ENCODE measurements at places on chromosomes 3 and 15.

- DNase-seq = no peak
These were observed 101.6 kb upstream of the RAD18 start for GRCh38 chr3:9064850-9065249.

DNA sequence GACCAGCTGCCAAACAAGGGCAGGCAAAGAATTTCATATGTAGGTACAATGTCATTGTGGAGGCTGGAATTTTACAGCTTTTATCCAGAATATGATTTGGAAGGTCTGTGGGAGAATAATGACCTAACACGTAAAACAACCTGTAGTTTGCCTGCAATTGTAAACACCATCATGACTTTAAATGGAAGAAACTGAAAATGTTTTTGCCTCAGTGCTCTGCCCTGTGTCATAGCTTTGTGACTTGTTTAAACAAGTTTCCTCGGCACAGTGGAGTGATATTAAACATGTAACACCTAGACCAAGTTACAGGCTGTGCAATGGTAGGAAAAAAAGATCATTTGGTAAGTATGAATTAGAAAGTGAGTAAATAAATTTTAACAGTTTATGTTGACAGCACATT is 171.6 kb upstream of the MBNL1 start:
- DNase-seq = no peak

GRCh38 chr3:16249336-16249735 is 15.4 kb downstream of the DPH3 start:
- DNase-seq = no peak

- no peak for DNase-seq
These were observed 41.8 kb downstream of the ITGA11 start for GRCh38 chr15:68389936-68390817.

DNA sequence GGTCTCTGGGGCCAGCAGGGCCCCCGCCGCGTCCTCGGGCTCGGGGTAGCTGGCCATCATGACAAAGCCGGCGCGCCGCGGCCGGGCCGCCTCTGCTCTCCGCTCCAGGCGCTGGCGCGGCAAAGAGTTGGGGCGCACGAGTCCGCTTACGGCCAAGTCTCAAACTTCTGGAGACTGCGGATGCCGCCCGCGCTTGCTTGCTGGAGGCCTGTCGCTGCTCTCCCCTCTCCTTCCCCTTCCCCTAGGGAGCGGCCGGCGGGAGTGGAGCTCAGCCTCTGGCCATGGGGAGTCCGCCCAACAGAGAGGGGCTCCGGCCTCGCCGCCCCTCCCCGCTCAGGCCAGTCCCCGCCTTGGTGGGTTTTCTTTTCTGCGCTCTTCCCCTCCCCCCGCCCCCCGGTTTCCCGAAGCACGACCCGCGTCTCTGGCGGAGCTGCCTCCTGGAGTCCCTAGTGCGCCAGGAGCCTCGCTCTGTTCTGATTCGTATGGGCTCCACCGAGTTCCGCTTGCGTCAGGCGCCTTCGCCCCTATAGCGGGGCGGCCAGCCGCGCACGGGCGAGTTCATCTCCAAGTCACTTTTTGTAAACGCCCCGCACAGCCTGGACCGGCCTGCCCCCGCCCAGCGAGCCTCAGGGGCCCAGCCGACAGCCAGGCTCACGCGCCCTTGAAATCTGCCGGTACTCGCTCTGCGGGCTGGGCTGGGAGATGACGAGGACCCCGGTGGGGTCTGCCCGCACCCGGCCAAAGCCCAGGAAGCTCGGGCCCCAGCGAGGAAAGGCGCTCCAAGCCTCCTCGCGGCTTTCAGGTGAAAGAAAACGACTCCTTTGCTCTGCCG is at the start of the genes FOXL2 and FOXL2NB:
Gene FOXL2 (minus strand): TSS at position 475 of the 832 bp plus-strand sequence. CDS start 415 bp downstream, at position 60.
Gene FOXL2NB (plus strand): TSS at position 555 of the 832 bp plus-strand sequence. CDS start 148 bp downstream, at position 703.
- no peak for DNase-seq

- DNase-seq = no peak
These were observed 31.0 kb downstream of the P3H2 start for GRCh38 chr3:190089711-190090110.

DNA sequence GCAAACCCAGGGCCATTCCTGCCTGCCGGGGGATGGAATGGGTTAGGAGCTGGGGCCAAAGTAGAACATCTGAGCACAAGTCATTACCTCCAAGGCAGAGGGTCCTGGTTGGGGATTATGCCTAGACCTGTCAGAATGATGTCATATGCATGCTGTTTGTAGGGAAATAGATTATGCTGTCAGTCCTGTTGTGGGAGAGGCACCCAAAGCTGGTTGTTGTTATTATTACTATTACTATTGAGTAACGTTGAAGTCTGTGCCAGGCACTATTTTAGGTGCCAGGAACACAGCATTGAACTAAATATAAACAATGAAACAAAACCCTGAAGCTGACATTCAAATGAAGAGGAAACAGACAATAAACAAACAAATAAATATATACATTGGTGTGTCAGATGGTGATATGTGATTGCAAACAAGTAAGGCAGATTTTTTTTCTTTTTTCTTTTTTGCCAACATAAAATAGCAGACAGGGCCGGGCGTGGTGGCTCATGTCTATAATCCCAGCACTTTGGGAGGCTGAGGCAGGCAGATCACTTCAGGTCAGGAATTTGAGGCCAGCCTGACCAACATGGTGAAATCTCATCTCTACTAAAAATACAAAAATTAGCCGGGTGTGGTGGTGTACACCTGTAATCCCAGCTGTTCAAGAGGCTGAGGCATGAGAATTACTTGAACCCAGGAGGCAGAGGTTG is 2.0 kb downstream of the P4HTM start:
- DNase-seq = no peak

DNA sequence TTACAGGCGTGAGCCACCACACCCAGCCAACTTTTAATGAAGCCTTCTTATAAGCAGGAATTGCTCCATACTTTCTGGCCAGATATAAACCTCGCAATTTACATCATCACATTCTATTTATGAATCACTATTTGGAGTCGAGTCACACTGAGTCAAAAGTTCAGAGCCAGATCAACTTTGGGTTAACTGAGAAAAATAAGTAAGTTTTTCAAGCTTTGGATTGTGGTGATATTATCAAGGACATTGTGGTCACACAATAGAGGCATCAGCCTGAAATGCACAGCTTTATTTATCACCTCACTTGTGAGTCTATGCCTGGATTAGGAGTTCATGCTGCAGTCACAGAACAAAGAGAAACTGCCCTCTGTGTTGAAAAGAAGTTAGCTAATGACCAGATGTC is 1163.5 kb downstream of the ROBO1 start:
- no peak for DNase-seq

DNA sequence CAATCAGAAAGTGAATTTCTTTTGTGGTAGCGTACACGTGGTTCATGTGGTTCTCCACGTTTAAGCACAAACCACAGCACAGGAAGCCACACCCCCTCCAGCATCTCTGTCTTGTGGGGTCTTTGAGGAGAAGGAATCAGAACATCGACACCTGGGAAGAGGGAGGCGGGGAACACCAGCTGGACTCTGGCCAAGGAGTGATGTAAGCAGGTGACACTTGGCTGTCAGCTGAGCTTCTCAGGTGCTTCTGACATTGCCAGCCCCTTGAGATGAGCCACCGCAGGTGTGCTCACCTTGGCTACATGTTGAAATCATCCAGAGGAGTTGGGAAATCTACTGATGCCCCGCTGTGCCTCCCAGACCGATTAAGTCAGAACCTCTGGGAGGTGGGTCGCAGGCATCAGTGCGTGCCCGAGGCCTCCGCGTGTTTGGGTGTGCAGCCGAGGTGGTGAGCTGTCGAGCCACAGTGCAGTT is 85.0 kb downstream of the FAM81A start:
- no peak for DNase-seq

DNA sequence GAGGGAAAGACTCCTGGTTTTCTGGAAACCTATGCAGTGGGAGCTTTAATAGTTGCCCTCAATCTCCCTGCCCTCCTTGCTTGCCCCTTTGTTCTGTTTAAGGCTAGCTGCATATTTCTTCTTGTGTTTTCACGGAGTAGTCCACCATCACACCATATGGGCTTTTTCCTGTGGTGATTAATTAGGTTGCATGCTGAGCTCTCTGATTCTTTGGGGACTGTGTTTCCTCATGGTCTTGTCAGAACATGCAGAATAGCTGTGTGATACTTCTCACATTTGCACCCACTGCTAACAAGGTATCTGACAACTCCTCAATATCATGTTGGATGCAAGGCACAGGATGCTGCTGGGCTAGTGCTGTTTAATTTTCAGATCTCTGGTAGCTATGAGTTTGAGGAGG is 139.6 kb downstream of the PTPRG start:
- no peak for DNase-seq

- no peak for DNase-seq
These were observed 135.6 kb upstream of the STAC start for GRCh38 chr3:36244728-36245127.

DNA sequence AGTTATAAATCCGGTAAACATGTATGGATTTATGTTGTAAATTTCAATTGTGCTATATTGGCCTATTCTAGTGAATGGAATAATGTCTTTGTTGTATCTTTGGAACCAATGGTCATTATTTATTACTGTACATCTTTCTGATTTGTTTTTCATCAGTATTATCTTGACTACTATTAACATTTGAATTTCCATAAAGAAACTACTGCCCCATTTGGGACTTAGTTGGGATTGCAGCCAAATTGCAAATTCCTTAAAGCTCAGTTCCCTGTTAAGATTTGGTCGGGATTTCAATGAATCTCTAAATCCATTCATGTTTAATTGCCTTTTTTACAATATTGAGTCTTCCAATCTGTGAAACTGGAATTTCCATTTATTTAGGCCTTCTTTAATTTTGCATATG is 822.4 kb upstream of the CADM2 start:
- DNase-seq = no peak

DNA sequence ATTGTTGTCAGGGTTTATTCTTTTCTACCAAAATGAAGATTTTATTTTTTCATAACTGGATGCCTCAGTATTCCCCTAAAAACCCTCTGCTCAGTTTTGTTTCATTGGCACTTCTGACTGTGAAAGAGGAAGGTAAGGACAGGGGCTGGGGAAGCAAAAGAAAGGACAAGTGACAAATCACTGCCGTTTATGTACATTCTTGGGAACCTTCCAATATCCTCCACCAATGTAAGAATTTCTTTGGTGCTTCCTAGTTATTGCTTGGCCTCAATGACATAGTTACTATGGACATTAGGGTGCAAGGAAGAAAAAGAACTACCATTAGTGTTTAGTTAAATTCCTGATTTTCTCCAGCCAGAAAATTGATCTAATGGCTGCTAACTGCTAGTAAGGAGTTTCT is 131.0 kb upstream of the C15orf61 start:
- DNase-seq = no peak

- no peak for DNase-seq
These were observed 62.2 kb downstream of the ABHD5 start for GRCh38 chr3:43752905-43753304.

DNA sequence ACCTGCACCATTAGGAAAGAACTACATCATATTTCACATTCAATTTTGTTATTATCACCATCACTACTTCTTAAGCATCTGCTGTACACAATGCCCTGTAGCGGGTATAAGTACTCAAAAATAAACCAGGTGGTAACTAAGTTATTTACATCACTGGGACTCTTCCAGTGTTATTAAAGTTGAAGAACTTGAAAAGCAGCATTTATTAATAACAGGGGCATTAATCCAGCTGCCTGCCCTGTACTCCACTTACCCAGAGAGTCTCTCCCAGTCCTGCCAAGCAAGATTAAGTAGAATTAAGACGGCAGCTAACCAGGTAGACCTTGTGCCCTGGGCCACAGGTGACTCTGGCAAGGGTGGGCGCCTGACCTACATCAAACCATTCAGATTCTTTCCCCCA is 65.2 kb downstream of the FHIT start:
- no peak for DNase-seq

DNA sequence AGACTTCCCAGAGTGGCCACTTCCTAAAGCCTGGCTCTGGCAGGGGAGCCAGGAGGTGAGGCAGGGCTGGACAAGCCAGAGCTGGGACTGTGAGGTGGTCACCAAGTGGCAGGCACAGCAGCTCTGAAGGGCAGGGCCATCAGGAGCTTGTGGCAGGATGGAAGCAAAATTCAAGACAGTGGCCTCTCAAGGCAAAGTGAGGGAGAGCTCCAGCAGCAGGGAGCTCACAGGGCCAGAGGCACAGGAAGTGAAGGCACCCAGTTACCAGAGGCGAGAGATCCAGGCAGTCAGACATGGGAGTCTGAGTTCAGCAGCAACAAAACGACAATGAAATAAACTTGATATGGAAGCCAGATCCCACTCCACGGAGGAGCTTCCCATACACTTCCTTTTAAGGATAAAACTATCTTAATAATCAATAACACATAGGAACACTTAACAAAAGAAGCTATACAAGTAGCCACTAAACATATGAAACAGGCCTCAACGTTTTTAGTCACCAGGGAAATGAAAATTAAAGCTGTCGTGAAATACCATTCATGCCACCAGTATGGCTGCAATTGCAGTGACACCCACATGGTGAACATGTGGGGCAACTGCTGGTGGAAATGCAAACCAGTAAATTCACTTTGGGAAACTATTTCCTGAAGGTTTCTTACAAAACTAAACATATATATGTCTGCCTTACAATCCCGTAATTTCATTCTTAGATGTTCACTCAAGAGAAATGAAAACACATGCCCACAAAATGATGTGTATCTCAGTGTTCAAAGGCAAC is 35.4 kb upstream of the TMEM158 start:
- no peak for DNase-seq

GRCh38 chr3:30664459-30664858 is 58.1 kb downstream of the TGFBR2 start:
- DNase-seq = no peak

GRCh38 chr3:123202451-123202850 is 708 bp downstream of the SEC22A start:
- no peak for DNase-seq

GRCh38 chr15:47184908-47185801 is 532.1 kb upstream of the SEMA6D start:
- no peak for DNase-seq

- DNase-seq = no peak
These were observed 99.6 kb downstream of the PGPEP1L start for GRCh38 chr15:98907927-98908471.

GRCh38 chr15:62444104-62445022 is 279.3 kb upstream of the C2CD4B start:
- DNase-seq = no peak

- DNase-seq = no peak
These were observed 84.7 kb downstream of the MYO9A start for GRCh38 chr15:72033285-72033684.

GRCh38 chr3:127037971-127038446 is 55.1 kb downstream of the PLXNA1 start:
- DNase-seq = no peak

DNA sequence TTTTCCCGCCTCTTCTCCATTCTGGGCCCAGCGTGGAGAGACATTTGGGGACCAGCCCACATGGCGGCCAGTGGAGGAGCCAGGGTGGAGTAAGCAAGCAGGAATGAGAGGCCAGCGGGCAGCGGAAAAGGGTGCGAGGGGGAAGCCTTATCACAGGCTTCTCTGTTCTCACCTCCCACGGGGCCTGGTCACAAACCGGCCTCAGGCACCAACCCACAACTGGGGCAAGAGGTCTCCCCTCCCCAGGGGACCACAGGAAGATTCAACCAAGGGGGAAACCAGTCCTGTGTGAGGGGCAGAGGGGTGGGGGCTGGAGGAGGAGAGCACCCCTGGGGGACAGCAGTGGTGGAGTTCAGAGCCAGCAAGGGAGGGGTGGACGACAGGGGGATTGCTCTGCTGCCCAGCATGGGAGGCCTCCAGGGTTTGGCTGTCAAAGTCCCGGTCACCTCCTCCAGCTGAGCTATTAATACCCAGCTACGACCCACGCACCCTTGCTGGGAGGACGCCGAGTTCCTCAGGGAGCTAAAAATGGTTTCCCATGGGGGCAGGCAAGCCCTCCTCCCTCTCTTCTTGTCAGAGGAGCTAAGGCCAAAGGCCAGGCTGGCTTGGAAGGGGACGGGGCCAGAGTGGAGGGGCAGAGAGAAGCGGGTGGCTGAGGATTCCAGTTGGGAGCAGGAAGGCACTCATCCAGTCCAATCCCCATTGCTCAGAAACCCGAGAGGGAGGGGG is 23.8 kb upstream of the RPL29 start:
- DNase-seq = no peak

Data from activated CD4-positive, CD25-positive, alpha-beta regulatory T cell (primary cell).